ENCODE measurements at places on chromosomes 3 and 15.

DNA sequence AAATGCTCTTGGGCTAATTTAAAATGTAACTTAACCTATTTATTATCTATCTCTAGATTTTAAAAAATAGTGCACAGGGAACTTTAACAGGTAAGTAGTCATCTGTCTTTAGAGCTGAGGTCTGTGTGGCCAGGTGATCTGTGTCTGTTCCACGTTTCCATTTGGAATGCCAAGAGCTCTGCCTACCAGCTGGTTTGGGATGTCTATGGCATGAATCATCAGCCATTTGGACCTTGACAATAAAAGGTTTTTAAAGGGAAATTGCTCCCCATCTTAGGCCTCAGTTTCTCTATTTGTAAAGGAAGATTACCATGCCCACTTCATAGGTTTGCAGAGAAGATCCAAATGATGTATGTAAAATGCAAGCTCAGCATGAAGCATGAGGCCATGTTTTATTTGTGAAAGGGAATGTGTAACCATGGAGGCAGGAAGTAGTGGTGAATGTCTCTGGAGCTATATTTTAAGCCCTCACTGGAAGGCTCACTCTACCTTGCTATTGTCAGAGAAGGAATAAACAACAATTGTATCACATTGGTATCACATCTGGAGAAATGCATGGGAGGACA is 548.1 kb upstream of the LMCD1 start:
- no peak for DNase-seq

DNA sequence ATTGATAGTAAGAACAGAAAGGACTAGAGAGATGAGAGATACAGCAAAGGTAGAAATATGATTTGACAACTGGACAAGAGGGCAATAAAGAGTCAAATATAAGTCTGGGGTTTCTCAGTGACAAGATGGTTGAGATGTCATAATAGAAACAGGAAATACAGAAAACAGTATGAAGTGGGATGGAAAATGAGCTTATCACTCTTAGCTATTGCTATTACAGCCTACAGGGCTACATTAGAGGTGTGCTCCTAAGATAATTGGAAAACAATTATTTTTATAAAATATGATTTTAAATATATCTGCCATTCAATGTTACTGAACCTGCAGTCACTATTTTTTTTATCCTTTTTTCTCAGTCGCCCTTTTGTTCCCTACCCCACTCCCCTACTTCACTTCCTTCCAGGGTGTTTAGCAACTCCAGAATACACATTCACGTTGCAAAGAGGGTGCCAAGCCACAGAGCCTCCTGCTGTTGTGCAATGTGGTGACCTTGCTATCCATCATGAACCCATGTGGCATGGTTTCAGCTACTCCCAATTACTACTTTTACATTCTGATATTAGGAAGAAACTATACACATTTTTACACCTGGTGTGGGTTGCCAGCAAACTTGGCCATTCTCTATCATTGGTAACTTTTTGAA is 6.0 kb downstream of the NRG4 start:
- DNase-seq: no peak

DNA sequence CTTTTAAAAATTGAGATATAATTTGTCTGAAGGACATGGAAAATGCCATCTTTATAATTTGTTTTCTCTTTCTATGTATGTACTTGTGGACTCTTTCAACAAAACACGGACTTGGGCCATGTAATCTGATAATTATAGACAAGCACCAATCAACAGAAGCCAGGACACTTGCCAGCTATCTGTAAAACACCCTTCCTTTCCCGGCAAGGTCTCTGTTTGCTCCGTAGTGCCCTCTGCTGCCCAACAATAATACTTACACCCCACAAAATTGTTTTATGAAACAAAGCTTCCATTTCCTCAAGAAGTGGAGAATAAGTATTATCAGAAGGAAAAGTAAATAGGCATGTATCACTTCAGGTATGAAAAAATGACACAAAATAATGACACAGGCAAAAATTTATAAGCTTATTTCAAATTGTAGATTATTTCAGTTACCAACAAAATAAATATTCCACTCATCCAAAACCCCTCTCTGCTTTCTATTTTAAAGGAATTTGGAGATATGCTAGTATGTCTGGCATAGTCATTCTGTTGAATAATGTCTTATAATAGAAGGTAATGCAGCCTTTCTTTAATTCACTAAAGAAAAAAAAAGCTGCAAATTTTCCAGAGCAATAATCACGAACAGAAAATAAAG is 32.8 kb downstream of the MYH15 start:
- DNase-seq: no peak

DNA sequence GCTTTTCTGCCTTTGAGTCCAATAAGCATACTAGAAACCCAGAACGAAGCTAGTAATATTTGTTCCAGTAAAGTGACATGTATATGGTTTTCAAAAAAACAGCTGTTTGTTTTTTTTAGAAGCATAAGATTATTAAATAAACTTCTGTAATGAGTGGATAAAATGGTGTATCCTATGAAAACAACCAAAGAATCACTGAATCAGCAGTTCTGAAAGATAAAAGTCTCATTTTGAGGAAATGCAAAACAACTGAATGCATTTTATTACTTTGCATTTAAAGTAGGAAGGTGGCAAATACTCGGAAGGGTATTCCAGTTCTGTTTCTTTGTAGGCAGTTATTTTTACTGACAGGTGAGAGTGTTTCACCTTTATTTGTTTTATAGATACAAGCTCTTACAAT is 107.0 kb downstream of the CNTN4 start:
- DNase-seq: no peak

- no peak for DNase-seq
Observed at GRCh38 chr3:16338999-16339398, 74.0 kb downstream of the OXNAD1 start.

All from ovary (tissue), 10 donors.